ENCODE measurements at places on chromosomes 7 and 10.

- no peak for DNase-seq
These were observed 18.7 kb downstream of the AKR1C1 start for GRCh38 chr10:4981722-4982471.

- DNase-seq, result no peak
These were observed 272.6 kb downstream of the DOCK4 start for GRCh38 chr7:111933609-111934008.

- no peak for DNase-seq
These were observed 100.2 kb upstream of the MPP7 start for GRCh38 chr10:28403090-28403489.

DNA sequence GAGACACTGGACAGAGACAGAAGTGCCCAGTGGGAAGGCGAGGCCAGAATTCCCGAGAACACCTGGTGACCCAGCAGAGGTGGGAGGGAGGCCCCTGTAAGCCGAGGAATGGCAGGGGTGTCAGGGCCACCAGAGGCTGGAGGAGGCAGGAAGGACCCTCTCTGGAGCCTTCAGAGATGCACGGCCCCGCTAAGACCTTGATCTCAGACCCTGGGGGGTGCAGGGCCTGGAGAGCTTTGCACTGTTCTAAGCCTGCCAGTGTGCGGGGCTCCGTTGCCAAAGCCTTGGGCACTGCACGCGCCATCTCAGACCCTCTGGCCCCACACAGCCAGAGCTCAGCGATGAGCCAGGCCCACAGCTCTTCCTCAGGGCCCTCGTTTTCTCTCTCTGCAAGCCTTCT, 557.1 kb downstream of the PTPRN2 start:
- DNase-seq, result no peak

DNA sequence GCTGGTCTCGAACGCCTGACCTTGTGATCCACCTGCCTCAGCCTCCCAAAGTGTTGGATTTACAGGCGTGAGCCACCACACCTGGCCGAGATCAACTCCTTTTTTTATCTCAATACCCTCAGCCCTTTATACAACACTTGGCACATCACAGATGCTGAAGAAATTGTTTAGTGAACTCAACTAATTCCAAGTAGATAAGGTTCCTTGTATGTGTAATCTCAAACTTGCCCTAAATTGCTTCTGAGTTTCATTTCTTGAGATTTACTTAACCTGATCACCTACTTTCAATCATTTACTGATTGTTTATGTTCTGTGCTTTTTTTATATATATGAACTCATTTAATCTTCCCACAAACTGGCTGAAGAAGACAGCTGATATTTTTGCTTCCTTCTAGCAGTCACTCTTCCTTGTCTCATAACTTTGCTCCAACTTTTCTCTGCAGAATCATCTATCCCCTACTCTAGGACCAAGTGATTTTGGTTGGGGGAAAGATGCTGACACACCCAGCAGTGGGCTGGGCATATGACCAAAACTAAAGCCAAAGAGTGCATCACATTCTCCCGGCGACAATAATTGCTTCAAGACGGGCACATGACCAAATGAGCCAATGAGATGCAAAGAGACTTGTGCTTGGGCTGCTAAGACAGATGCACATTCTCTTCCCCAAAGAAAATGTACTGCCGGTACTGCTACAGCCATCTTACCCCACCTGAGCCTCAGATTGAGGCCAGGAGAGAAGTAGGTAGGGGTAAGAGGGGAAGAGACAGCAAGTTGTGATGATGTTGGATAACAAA, 40.3 kb upstream of the ARID5B start:
- no peak for DNase-seq

DNA sequence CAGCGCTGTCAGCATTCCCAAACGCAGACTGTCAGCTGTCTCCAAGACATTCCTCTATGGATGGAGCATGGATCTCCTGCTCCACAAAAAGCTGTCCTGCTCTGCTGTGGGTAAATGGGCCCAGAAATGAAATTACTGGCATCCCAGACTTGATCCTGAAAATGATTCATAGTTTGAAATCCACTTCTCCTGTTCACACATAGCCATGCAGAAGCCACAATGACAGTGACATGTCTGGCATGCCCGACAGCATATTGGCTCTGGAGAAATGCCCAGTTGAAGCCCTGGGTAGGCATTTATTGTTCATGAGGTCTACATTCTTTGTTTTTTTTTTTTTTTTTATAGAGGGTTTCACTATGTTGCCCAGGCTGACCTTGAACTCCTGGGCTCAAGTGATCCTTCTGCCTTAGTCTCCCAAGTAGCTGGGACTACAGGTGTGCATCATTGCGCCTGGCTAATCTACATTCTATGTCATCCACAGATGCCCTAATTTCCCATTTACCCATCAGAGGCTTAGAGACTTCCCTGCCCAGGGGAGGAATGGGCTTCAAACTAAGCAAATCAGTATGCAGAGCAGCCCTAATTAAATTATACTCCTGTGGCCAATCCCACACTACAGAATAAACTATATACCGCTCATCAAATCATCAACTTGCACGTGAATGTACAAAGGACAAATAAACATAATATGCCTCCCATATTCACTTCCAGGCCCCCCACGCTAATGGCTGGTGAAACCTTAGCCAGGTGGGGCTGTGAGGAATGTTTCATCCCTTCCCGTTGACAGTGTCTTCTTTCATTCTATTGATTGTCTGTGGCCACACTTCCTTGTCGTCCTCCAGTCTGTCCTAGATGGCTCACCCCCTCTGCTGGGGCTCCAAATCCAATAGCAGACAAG, 61.8 kb upstream of the EEPD1 start:
- no peak for DNase-seq

Measured in stimulated activated CD4-positive, alpha-beta T cell treated with anti-CD3 and anti-CD28 coated beads, Interleukin-1b, Interleukin-23, amount 100 ng/mL, for 4 hours (primary cell).